ENCODE measurements at places on chromosomes 7 and 10. TPM values are rescaled to one million over a fixed set of nuclear protein-coding genes. Genes with fewer than 3 reads are reported as not detected.

The CYP2C8 gene
- total RNA-seq, result not detected

The MEOX2 gene
- total RNA-seq, result not detected

The PKD2L1 gene
- total RNA-seq, result 0.38 TPM

The SLC18A2 gene
- total RNA-seq, result 0.04 TPM

The ITPRID1 gene
- not detected for total RNA-seq

The NYAP1 gene
- 6.4 TPM for total RNA-seq

The CCDC146 gene
- total RNA-seq, result 0.60 TPM

The NUTM2D gene
- 1.7 TPM for total RNA-seq

The PNLIPRP1 gene
- total RNA-seq, result not detected

The CASP2 gene
- 21.4 TPM for total RNA-seq

The FAM204A gene
- 68.3 TPM for total RNA-seq

The PNLIPRP3 gene
- 0.04 TPM for total RNA-seq

The SPDYE5 gene
- total RNA-seq, result not detected

The TEX47 gene
- not detected for total RNA-seq

The RAPGEF5 gene
- total RNA-seq, result 0.18 TPM

The SFR1 gene
- total RNA-seq, result 16.5 TPM
